ENCODE measurements at places on chromosomes 3 and 15.

DNA sequence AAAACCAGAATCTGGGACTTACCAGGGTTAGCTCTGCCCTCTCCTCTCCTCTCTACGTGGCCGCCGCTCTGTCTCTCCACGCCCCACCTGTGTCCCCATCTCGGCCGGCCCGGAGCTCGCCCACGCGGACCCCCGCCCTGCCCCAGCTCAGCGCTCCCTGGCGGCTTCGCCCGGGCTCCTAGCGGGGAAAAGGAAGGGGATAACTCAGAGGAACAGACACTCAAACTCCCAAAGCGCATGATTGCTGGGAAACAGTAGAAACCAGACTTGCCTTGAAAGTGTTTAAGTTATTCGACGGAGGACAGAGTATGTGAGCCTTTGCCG, 5.4 kb downstream of the ISL2 start:
- H3K4me1 ChIP-seq = peaks cover 60% of the 10 kb centered on the region
- H3K36me3 ChIP-seq = peaks cover 8% of the 10 kb centered on the region
- peaks cover 78% of the 10 kb centered on the region for H3K27me3 ChIP-seq
- peak overlapping the region; percentile 99 for H3K4me3 ChIP-seq

- H3K27me3 ChIP-seq = no peaks in the 10 kb centered on the region
- no peak overlapping the region for H3K4me3 ChIP-seq
- H3K4me1 ChIP-seq = no peaks in the 10 kb centered on the region
- H3K27ac ChIP-seq = no peak overlapping the region
- no peaks in the 10 kb centered on the region for H3K36me3 ChIP-seq
Measured at GRCh38 chr3:145623349-145623748, 537.6 kb downstream of the PLOD2 start.

DNA sequence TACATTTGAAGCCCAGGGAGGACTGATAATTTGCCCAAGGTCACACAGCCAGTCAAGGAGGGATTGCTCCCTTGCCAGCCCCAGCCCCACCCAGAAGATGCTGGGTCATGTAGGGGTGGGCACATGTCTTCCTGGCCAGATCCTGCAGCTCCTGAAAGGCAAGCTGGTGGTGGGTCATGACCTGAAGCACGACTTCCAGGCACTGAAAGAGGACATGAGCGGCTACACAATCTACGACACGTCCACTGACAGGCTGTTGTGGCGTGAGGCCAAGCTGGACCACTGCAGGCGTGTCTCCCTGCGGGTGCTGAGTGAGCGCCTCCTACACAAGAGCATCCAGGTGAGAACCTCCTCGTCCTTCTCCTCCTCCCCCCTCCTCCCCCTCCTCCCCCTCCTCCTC, 13.2 kb downstream of the ISG20 start:
- peaks cover 75% of the 10 kb centered on the region for H3K4me1 ChIP-seq
- H3K27me3 ChIP-seq = no peaks in the 10 kb centered on the region
- H3K36me3 ChIP-seq = peaks cover 3% of the 10 kb centered on the region
- H3K4me3 ChIP-seq = no peak overlapping the region

DNA sequence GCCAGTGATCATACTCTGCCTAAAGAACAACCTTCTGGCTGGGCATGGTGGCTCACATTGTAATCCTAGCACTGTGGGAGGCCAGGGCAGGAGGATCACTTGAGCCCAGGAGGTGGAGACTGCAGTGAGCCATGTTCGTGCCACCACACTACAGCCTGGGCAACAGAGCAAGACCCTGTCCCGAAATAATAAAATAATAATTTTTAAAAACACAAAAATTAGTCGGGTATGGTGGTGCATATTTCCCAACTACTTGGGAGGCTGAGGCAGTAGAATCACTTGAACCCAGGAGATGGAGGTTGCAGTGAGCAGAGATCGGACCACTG, 34.5 kb upstream of the ARID3B start:
- peaks cover 6% of the 10 kb centered on the region for H3K4me1 ChIP-seq
- peaks cover 12% of the 10 kb centered on the region for H3K36me3 ChIP-seq
- H3K4me3 ChIP-seq = no peak overlapping the region
- H3K27me3 ChIP-seq = no peaks in the 10 kb centered on the region
- H3K27ac ChIP-seq = no peak overlapping the region

- H3K27ac ChIP-seq = no peak overlapping the region
- H3K27me3 ChIP-seq = no peaks in the 10 kb centered on the region
- H3K4me3 ChIP-seq = no peak overlapping the region
- peaks cover 17% of the 10 kb centered on the region for H3K4me1 ChIP-seq
- peaks cover 4% of the 10 kb centered on the region for H3K36me3 ChIP-seq
Measured at GRCh38 chr15:28987337-28987736, 101.6 kb downstream of the APBA2 start.

- H3K36me3 ChIP-seq = peaks cover 20% of the 10 kb centered on the region
- no peak for DNase-seq
- H3K4me3 ChIP-seq = no peak overlapping the region
- no peak overlapping the region for H3K27ac ChIP-seq
Measured at GRCh38 chr3:58341376-58341775, 8.7 kb downstream of the PXK start.

DNA sequence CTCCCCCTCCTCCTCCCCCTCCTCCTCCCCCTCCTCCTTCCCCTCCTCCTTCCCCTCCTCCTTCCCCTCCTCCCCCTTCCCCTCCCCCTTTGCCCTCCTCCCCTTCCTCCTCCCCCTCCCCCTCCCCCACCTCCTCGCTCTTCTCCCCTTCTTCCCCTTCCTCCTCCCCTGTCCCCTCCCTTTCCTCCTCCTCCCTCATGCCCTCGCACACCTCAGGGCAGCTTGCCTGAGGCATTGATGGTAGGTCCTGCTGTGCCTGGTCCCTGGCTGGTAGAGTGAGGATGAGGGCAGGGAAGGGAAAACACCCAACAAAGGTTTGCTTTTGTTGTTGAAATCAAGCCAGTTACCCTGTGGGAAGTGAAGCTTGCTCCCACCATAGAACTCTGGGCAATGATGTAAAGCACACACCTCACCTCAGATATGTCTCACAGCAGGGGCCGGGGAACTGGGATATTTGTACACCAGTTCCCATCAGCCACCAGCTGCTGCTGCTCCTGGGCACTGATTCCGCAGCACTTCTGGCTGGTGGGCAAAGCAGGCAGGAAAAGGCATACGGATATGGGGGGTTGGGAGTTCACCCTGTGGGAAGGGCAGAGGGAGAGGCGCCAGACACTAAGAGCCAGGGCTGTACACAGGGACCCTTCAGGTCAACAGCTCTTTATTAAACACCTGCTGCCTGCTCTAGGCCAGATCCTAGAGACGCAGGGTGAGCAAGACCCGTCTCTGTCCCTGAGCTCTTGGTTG, 13.8 kb downstream of the ISG20 start:
- H3K27me3 ChIP-seq = no peaks in the 10 kb centered on the region
- peaks cover 3% of the 10 kb centered on the region for H3K36me3 ChIP-seq
- peaks cover 76% of the 10 kb centered on the region for H3K4me1 ChIP-seq

GRCh38 chr15:42364529-42364928, 5.2 kb downstream of the CAPN3 start:
- no peaks in the 10 kb centered on the region for H3K27me3 ChIP-seq
- H3K27ac ChIP-seq = no peak overlapping the region
- DNase-seq = no peak
- no peaks in the 10 kb centered on the region for H3K36me3 ChIP-seq
- no peak overlapping the region for H3K4me3 ChIP-seq

GRCh38 chr3:45773714-45774449, 22.5 kb downstream of the SLC6A20 start:
- peaks cover 44% of the 10 kb centered on the region for H3K27me3 ChIP-seq
- no peak overlapping the region for H3K27ac ChIP-seq
- H3K36me3 ChIP-seq = no peaks in the 10 kb centered on the region
- no peak overlapping the region for H3K4me3 ChIP-seq
- DNase-seq = no peak

DNA sequence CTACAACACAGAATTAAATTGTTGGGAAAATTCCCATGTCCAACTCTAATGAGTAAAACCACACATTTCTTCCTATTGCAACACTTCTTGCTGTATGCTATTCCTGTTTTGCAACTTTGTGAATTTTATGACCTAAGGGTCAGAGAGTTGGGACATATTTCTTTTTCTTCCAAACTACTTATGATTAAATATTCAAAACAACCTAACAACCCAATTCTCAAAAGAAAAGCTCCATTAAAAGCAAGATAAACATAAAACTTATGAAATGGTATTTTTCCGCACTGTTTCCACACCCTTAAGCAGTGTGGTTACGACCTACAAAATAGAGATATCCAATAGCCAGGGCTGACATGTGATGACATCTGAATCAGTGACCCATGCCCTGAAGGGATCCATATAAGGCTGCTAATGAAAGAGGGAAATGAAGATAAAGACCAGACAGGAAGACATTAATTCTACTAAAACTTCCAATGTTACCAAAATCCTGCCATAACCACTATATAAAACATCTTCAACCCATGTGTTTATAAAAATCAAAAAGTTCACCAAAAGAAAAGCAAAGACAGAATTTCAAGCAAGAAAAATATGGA, 45.6 kb downstream of the DMXL2 start:
- no peaks in the 10 kb centered on the region for H3K36me3 ChIP-seq
- no peak overlapping the region for H3K27ac ChIP-seq
- no peaks in the 10 kb centered on the region for H3K4me1 ChIP-seq
- H3K4me3 ChIP-seq = no peak overlapping the region

DNA sequence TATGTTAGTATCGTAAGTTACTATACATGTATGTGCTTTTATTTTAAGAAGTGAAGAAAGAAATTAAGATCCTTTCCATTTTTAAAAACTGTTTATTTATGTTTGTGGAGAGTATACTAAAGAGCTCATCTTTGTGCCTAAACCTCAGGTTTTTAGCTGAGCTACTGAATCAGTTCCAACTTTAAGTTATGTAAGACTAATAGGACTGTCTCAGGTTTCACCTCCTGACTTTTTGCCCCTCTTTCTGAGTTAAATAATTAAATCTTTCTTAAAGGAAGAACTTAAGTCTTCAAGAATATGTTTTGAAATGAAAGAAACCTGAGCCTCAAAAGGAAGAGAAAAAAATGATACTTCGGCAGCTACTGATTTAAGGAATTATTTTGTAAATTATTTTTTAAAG, 2.6 kb downstream of the SLMAP start:
- H3K4me3 ChIP-seq = peak overlapping the region; percentile 95
- H3K27ac ChIP-seq = no peak overlapping the region
- H3K4me1 ChIP-seq = peaks cover 61% of the 10 kb centered on the region
- no peaks in the 10 kb centered on the region for H3K27me3 ChIP-seq
- H3K36me3 ChIP-seq = peaks cover 11% of the 10 kb centered on the region

DNA sequence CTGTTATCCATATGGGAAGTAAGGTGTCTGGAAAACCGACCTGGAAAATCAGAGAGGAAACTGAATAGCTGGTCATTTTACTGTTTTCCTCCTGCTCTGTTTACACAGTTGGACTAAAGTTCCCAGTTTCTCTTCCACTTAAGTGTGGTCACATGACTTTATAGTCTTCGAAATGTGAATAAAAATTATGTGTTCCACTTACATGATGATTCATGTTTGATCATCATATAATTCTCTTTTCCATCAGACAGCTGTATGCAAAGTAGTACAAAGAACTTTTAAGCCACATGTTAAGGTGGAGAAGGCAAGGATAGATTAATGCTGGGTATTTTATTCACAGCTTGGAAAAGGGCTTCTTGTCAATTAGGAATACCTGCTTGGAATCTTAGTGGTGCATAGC, 525.5 kb upstream of the BCHE start:
- no peak overlapping the region for H3K27ac ChIP-seq
- no peaks in the 10 kb centered on the region for H3K4me1 ChIP-seq
- no peak overlapping the region for H3K4me3 ChIP-seq
- no peaks in the 10 kb centered on the region for H3K27me3 ChIP-seq
- no peak for DNase-seq

GRCh38 chr3:62421207-62421606, 47.9 kb upstream of the FEZF2 start:
- peaks cover 5% of the 10 kb centered on the region for H3K27me3 ChIP-seq
- no peak overlapping the region for H3K4me3 ChIP-seq
- no peak for DNase-seq
- no peak overlapping the region for H3K27ac ChIP-seq

DNA sequence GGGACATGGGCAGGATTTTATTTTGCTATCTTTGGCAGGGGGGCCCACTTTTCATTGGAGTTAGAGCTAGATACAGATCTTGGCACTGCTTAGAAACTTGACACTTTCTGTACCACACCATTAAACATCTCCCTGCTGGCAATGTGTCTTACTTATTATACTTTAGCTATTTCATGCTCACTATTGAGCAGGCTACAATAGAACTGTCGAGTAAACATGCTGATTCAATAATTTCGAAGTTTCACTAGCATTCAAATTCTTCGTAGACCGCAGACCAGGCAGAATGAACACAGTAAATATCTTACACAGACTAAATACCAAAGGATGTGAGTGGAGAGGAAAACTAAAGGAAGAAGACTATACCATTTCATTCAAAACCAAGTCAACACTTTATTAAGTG, 180.8 kb downstream of the UNC13C start:
- H3K36me3 ChIP-seq = no peaks in the 10 kb centered on the region
- no peak for DNase-seq
- no peaks in the 10 kb centered on the region for H3K4me1 ChIP-seq
- no peak overlapping the region for H3K4me3 ChIP-seq
- no peak overlapping the region for H3K27ac ChIP-seq
- no peaks in the 10 kb centered on the region for H3K27me3 ChIP-seq

DNA sequence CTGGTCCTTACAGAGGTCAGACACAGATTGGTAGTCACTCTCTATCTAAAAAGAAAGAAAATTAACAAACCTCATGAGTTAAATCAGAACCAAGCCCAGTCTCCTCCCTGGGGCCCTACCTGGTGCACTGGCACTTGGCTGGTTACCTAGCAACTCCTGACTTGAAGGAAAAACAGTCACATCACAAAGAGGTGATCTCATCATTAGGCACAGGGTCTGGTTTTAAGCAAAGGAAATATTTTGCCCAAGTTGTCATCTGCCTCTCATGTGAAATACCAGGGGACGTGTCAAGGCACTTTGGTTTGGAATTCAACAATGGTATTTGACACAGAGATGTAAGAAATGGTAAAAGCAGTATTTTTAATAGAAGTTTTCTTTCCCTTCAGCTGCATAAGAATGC, 47.7 kb upstream of the FMN1 start:
- DNase-seq = peak; percentile 16
- H3K27ac ChIP-seq = no peak overlapping the region
- H3K27me3 ChIP-seq = no peaks in the 10 kb centered on the region
- H3K4me1 ChIP-seq = peaks cover 23% of the 10 kb centered on the region
- H3K4me3 ChIP-seq = peak overlapping the region; percentile 31
- no peaks in the 10 kb centered on the region for H3K36me3 ChIP-seq

- H3K4me3 ChIP-seq = no peak overlapping the region
- DNase-seq = no peak
- H3K36me3 ChIP-seq = peaks cover 2% of the 10 kb centered on the region
- H3K27ac ChIP-seq = no peak overlapping the region
Measured at GRCh38 chr3:179760944-179761343, 108.1 kb downstream of the USP13 start.

- no peaks in the 10 kb centered on the region for H3K36me3 ChIP-seq
- no peaks in the 10 kb centered on the region for H3K27me3 ChIP-seq
- peaks cover 28% of the 10 kb centered on the region for H3K4me1 ChIP-seq
- DNase-seq = peak; percentile 2
Measured at GRCh38 chr3:129794311-129795185, 99.0 kb downstream of the TMCC1 start.

GRCh38 chr15:86756688-86757087, 677.0 kb downstream of the AGBL1 start:
- H3K36me3 ChIP-seq = no peaks in the 10 kb centered on the region
- DNase-seq = no peak
- peaks cover 34% of the 10 kb centered on the region for H3K27me3 ChIP-seq
- H3K27ac ChIP-seq = no peak overlapping the region
